ENCODE measurements at places on chromosomes 13 and 19. TPM values are rescaled to one million over a fixed set of nuclear protein-coding genes. Genes with fewer than 3 reads are reported as not detected.

The MBD3L4 gene
- total RNA-seq, result not detected

The SPC24 gene
- total RNA-seq, result 50.0 TPM

- DNase-seq, result no peak
Measured at GRCh38 chr19:49348305-49349189, 13.3 kb downstream of the CD37 start.

DNA sequence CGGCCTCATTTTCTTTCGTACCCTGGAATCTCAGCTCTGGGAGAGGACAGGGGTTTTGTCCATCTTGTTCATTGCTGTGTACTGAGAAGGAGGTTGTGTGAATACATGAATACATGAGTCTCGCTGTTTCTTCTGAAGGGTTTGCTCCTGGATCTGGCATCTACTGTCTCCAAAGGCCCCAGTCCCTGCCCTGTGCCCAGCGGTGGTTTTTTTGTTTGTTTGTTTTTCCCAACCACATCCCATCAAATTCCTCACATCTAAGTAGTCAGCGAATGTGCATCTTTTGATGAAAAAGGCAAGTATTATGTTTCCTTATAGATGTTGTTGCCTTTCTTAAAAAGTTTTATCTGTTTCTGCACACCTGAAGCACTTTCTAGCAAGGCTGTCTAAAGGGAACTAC is 12.5 kb downstream of the DCAF15 start:
- no peak for DNase-seq

GRCh38 chr19:19606021-19606420 is 12.5 kb downstream of the PBX4 start:
- DNase-seq, result no peak

The ZNF561 gene
- 57.1 TPM for total RNA-seq

- no peak for DNase-seq
Measured at GRCh38 chr13:34678154-34678553, 263.9 kb upstream of the NBEA start.

The ETFB gene
- 54.3 TPM for total RNA-seq

The PEAK3 gene
- not detected for total RNA-seq

DNA sequence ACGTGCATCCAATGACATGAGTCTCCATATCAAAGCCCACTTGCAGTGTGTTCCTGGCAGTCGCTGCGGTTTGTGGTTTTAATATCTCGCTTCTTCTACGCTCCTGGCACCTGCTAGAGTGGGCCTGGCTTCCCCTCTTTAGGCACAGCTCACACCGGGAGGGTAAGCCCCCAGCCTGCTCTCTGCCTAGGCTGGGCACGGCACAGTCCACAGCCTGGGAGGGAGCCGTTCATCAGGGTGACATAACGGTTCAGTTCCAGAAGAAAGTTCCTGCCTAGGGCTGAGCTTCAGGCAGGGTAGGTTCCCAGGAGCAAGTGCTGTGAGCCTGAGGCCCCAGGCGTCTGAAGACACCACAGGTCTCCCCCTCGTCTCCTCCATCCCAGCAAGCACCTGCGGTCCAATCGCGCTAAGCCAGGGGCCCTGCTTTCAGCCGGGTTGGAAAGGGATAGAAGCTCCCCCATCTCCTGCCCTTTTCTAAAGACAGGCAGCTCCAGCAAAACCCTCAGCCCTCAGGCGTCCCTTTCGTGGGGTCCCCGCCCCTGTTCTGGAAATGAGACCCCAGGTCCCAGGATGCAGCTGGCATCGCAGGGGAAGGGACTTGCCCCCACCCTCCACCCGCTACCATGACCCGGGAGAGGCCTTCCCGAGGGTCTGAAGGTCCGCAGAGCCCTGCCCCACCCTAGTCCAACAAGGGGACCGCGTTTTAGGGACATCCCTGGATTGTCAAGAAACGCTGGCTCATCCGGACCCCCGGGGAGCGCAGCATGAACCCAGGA is 121.6 kb upstream of the ZNF507 start:
- DNase-seq, result no peak

DNA sequence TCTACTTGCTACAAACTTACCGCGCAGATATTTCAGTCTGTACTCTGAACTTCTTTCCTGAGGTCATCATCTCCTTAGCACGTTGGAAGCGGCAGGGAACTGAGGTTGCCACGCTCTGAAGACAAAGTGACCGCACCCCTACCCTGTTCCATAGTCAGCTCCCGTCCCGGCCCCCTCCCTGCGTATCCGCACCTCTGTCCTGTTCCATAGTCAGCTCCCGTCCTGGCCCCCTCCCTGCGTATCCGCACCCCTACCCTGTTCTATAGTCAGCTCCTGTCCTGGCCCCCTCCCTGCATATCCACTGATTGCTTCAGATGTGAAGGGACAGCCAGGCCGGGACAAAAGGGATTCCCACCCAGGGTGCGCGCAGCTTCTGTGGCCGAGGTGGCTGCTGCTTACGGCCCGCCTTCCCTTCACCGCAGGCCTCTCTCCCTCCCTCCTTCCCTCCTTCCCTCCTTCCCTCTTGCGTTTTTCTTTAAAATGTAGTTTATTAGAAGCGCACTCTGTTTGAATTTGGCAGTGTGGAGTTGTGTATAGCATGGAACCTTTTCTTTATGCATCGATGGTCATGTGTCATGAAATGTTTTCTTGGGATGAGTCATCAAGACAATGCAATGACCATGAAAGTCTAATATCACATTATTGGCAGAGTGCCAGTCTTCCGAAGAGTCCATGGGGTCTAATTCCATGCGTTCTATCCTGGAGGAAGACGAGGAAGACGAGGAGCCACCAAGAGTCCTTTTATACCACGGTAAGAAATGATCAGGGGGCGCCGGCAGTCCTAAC is 21.9 kb upstream of the NDUFS7 start:
- DNase-seq, result no peak

DNA sequence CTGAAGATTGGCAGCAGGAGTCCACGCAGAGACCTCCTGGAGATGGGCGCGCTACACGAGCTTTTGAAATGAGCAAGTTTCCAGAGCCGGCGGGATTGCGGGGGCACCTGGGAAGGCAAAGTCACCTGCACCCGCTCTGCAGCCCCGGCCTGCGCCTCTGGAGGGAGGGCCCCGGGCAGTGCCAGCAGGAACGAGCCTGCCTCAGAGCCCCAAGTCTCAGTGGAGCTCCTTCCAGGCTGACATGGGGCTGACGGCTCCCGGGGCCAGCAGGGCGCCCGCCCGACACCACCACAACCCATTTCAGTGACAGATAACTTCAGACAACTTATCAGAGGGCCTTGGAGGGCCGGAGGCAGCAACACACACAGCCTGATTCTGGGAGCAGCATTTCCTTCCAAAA is 45.0 kb downstream of the RASA3 start:
- DNase-seq, result peak; percentile 58

DNA sequence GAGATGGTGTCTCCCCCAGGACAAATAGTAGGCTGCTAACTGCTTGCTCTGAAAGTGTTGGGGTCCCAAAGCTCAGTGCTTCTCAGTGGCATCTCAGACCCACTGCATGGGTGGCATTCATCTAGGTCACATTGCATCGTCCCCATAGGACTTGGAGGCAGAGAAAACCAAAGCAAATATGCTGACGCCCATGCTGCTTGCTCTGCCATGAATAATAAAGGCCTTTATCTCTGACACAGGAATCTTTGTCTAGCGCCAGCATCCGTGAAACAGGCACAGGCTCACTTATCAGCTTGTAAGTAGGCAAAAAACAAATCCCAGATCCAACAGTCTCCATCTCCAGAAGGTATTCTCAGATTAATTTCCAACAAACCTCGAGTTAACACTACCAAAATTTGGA is 18.9 kb upstream of the IPO5 start:
- DNase-seq, result no peak

GRCh38 chr13:48492470-48493065 is 40.3 kb downstream of the RCBTB2 start:
- DNase-seq, result no peak

GRCh38 chr19:57267291-57267690 is 13.0 kb upstream of the ZNF460 start:
- no peak for DNase-seq

GRCh38 chr13:59371229-59371628 is 792.5 kb downstream of the DIAPH3 start:
- DNase-seq, result no peak

DNA sequence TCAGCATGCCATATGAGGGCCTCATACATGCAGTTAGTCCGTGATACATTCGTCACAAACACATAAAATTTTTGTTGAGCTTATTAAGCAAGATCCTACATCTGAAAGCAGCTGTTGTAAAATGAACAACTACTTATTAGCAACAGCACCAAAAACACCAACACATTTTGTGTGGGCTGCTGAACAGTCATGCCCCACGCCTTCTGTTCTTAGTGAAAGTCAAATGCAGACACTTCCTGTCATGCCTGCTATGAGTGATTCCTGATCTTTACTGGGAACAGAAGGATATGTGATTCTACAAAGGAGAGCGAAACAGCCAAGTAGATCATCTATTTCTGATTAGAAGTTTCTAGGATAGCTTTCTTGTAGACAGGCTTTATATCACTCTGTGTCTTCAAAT is 4.2 kb upstream of the B3GLCT start:
- DNase-seq, result no peak

The CGB1 gene
- total RNA-seq, result not detected

The WDR87 gene
- total RNA-seq, result not detected

The SIGLEC14 gene
- total RNA-seq, result not detected

- DNase-seq, result no peak
Measured at GRCh38 chr19:50812474-50812873, 11.1 kb downstream of the KLK1 start.

The IGFL3 gene
- 0.38 TPM for total RNA-seq

DNA sequence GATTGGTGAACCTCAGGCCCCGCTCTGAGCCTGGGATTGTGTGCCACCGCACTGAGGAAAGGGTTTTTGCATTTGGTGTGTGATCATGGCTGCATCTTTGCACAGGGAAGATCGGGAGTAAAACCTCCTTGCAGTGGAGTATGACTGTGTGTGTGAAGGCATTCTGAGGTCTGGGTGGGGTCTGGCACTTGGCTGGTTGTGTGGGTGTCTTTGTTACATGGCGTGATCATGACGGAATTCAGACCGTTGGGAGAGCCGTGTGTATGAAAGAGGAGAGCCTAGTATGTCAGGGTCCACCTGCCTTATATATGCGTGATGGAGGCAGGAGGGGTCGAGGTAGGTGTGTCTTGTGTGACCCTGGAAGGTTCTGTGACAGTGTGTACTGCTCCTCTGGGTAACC is 740 bp upstream of the BEST2 start:
- no peak for DNase-seq

- DNase-seq, result peak; percentile 82
Measured at GRCh38 chr19:45250832-45251451, at the start of gene MARK4. Gene MARK4, plus strand, starts transcription at chr19:45251271. Its CDS starts 318 bp downstream, at chr19:45251589.
